ENCODE measurements at places on chromosomes 6 and 20. TPM values are rescaled to one million over a fixed set of nuclear protein-coding genes. Genes with fewer than 3 reads are reported as not detected.

HUS1B gene
- total RNA-seq, result 0.96 TPM

ZNF311 gene
- 0.68 TPM for total RNA-seq

DNA sequence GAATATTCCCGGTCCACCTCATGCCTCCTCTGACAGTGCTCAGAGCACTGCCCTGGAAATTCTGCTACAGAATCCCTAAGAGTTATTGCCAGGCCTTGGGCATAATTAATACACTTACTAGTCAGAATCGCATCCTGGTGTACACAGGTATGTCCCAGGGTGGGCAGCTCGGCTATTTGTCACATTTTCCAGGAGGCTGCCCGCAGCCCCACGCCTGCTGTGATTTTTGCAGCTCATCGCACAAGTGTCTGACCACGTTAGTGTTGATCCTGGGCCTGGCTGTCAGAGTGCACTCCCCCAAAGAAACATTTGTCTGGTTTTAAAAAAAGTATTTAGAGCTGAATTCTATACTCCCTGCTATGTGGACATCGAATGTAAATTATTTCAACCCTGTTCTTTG lies 105.4 kb downstream of the CD83 start:
- no peaks in the 10 kb centered on the region for H3K27me3 ChIP-seq
- peaks cover 4% of the 10 kb centered on the region for H3K36me3 ChIP-seq
- no peaks in the 10 kb centered on the region for H3K4me1 ChIP-seq
- H3K27ac ChIP-seq, result no peak overlapping the region

- no peak overlapping the region for H3K4me3 ChIP-seq
- no peaks in the 10 kb centered on the region for H3K4me1 ChIP-seq
- no peak overlapping the region for H3K27ac ChIP-seq
- no peak for DNase-seq
- no peaks in the 10 kb centered on the region for H3K36me3 ChIP-seq
Measured at GRCh38 chr20:2038161-2038560, 44.3 kb upstream of the PDYN start.

OR12D3 gene
- total RNA-seq, result not detected

POU3F2 gene
- 0.15 TPM for total RNA-seq

DNA sequence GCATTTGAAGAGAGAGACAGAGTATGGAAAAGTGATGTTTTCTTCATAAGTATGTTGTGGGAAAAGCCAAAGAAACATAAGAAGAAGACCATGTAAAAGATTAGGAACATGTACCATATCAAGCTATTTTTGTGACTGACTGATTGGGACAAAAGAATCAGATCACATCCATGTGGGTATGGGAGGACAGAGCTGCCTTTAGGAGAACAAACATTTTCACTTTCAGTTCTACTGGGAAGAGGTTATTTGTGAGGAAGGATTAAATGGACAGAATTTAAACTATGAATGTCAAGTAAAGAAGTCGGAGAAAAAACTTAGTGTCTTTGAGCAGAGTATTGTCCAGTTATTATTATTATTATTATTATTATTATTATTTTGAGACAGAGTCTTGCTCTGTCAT lies 124.4 kb upstream of the HCRTR2 start:
- no peak for DNase-seq
- H3K4me3 ChIP-seq, result no peak overlapping the region
- H3K27me3 ChIP-seq, result no peaks in the 10 kb centered on the region

- peaks cover 4% of the 10 kb centered on the region for H3K36me3 ChIP-seq
- DNase-seq, result no peak
- no peak overlapping the region for H3K27ac ChIP-seq
- no peak overlapping the region for H3K4me3 ChIP-seq
Measured at GRCh38 chr6:125537090-125537489, 212.3 kb upstream of the HEY2 start.

GRCh38 chr6:100088009-100088408 lies 94.0 kb upstream of the MCHR2 start:
- no peak for DNase-seq
- H3K4me3 ChIP-seq, result no peak overlapping the region
- no peaks in the 10 kb centered on the region for H3K36me3 ChIP-seq
- H3K4me1 ChIP-seq, result no peaks in the 10 kb centered on the region

GRCh38 chr20:32959351-32960221 lies 44.6 kb downstream of the SUN5 start:
- peaks cover 7% of the 10 kb centered on the region for H3K36me3 ChIP-seq
- no peak overlapping the region for H3K27ac ChIP-seq
- H3K4me3 ChIP-seq, result no peak overlapping the region
- H3K4me1 ChIP-seq, result no peaks in the 10 kb centered on the region
- no peak for DNase-seq
- H3K27me3 ChIP-seq, result no peaks in the 10 kb centered on the region

SIRPA gene
- 6.0 TPM for total RNA-seq

HTR1B gene
- total RNA-seq, result 0.83 TPM

DNA sequence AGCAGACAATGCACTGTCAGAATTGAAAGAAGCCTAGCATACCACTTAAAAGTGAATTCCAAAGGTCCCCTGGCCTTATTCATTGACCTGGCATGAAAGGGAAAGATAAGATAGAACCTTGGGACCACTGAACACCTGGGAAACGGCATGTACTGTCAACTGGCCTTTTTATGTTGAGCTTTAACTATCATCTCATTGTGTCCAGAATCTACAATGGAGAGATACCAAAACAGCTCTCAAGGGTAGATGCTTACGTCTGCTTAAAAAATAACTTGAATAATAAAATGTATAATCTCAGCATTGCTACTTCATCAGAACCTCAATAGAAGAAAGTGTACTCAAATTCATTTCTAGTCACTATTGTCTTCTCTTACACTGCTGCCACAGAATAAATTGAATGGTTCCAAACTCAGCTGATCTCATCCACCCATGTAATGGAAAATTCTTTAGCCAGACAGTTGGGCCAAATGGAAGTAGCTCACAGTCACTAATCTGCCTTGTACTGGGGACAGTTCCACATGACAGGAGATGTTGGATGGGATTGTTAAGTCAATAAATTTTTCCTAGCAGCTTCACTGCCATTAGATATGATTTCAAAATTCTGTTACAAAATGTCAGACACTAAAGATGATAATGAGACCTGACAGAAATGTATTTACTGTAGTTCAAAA lies 93.8 kb downstream of the MLIP start:
- H3K4me1 ChIP-seq, result no peaks in the 10 kb centered on the region
- H3K27ac ChIP-seq, result no peak overlapping the region
- no peak overlapping the region for H3K4me3 ChIP-seq
- DNase-seq, result no peak
- no peaks in the 10 kb centered on the region for H3K36me3 ChIP-seq

GRCh38 chr6:162345051-162345511 lies 382.5 kb downstream of the PRKN start:
- no peaks in the 10 kb centered on the region for H3K27me3 ChIP-seq
- no peak overlapping the region for H3K4me3 ChIP-seq
- peaks cover 4% of the 10 kb centered on the region for H3K4me1 ChIP-seq
- no peaks in the 10 kb centered on the region for H3K36me3 ChIP-seq
- no peak for DNase-seq

DNA sequence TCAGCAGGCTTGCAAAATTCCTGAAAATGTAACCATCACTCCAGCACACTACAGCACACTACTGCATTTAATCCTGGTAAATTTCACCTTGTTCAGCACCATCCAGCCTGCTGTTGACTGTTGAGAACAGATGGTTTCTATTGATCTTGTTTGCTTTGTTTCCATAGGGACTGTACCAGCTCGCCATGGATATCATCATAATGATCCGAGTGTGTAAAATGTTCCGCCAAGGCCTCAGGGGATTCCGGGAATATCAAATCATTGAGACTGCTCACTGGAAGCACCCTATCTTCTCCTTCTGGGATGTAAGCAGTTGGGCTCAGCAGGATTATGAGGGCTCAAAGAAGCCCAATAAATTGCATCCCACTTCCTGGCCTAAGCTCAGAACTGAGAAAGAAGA lies 4.1 kb downstream of the CNBD2 start:
- H3K36me3 ChIP-seq, result no peaks in the 10 kb centered on the region
- H3K4me3 ChIP-seq, result no peak overlapping the region
- H3K27ac ChIP-seq, result no peak overlapping the region
- no peaks in the 10 kb centered on the region for H3K27me3 ChIP-seq
- DNase-seq, result no peak

ENPP1 gene
- 22.5 TPM for total RNA-seq

- no peak for DNase-seq
- no peaks in the 10 kb centered on the region for H3K27me3 ChIP-seq
- no peaks in the 10 kb centered on the region for H3K4me1 ChIP-seq
- H3K27ac ChIP-seq, result no peak overlapping the region
- H3K36me3 ChIP-seq, result peaks cover 41% of the 10 kb centered on the region
Measured at GRCh38 chr6:111263837-111264236, 176.5 kb downstream of the SLC16A10 start.

Measured in H9 (cell line).